ENCODE measurements at places on chromosomes 16 and 17.
A peak's percentile ranks its signal among the peaks of the same experiment; 100 is the strongest.

DNA sequence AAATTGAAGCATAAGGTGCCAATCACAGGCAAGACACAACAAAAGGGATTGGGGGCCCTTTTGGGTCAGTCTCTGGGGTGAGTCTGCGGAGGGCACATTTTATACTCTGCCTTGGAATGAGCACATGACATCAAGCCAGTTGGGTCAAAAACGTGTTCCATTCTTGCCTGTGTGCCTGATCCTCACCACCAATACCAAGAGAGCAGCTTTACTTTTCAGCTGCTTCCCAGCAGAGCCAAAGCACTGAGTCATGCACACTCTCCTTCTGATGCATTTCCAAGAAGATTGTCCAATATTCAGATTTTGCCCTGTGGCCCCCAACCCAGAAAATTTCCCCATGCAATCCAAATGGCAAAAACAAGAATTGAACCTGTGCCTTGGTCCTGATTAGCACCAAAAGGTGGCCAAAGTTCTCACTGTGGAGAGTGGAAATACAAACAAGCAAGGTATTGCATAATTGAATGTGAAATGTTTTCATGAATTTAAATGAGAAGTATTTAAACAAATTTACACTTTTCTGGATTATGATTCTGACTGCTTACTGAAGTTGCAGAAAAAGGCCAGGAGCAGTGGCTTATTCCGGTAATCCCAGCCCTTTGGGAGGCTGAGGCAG is 217.8 kb upstream of the SOX9 start:
- no peak for DNase-seq

GRCh38 chr16:66596986-66597848 is 7.3 kb upstream of the CMTM3 start:
- DNase-seq: no peak

DNA sequence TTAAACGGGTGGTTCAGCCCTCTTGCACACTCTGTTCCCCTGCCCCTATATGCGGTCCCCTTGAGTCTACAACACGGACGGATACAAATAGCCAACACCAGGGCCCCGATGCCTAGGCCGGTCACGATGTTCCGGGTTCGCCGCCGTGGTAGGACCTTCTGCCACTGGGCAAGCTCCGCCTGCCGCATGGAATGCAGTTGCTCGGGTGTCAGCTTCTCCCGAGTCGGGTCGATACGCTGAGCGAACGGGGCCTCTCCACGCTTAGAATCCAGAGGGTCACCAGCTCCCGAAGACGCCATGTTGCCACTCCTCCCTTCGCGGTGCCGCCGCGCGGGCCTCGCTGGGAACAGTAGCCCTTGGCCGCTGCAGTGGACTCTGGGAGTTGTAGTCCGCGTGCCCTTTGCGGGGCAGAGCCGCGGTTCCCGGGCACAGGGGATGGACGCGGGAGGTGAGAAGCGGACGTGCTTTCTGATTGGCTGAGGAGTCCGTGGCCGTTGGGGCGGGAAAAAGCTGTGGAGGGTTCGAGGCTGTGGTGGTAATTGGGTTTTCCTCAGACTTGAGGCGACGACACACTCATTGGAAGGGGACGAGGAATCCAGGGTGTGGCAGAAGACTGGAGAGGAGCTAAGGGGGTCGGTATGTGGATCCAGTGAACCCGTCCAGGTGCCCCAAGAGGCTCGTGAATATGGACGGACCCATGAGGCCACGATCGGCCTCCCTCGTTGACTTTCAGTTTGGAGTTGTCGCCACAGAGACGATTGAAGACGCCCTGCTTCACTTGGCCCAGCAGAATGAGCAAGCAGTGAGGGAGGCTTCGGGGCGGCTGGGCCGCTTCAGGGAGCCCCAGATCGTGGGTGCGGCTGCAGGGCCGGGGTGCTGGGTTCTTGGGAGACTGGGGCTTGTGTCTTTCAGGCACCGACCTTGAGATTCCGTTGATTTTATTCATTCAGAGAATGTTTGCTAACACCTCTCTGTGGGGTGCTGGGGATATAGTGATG is at the start of the genes CNTD1 and COA3:
Gene CNTD1, plus strand, starts transcription at position 479 of the 998 bp plus-strand sequence. Its CDS starts 207 bp downstream, at position 686.
Gene COA3, minus strand, starts transcription at position 322 of the 998 bp plus-strand sequence. Its CDS starts 23 bp downstream, at position 299.
- DNase-seq: peak; percentile 86

DNA sequence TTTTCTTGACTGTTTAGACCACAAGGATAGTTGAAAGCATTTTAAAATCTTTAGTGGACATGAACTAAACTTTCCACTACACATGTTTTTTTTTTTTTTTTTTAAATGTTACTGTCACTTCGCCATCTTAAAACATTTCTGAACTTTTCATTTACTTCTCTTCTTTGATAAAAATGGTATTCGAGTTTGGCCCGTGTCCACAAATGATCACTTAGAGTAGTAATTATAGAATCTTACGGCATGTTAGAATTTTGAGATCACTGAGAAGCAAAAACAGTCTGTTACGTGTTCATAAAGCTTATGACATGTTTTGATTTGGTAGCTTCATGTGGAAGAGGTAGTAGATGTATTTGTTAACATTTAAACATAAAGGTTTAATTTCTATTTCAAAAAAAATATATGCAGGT is 1.1 kb downstream of the NSRP1 start:
- DNase-seq: no peak

DNA sequence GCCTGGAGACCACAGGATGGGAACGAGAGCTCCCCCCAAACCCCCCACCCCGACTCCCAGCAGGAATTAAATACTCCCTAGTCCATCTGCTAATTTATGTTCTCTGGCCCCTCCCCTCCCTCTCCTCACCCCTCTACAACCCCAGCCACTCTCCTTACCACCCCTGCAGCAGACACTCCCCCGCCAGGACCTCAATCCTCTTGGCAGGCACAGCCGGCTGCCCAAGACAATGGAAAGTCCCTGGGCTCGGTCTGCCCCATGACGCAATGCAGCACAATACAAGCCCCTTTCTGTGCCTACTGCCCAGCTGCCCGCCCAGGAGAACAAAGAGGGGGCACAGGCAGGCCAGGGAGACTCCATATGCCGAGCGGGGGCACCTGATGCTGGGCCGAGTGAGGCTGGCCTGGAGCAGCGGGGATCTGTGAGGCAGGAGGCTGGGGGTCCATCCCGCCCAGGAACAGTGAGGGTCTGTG is 30.3 kb upstream of the CDC42EP4 start:
- DNase-seq: no peak

DNA sequence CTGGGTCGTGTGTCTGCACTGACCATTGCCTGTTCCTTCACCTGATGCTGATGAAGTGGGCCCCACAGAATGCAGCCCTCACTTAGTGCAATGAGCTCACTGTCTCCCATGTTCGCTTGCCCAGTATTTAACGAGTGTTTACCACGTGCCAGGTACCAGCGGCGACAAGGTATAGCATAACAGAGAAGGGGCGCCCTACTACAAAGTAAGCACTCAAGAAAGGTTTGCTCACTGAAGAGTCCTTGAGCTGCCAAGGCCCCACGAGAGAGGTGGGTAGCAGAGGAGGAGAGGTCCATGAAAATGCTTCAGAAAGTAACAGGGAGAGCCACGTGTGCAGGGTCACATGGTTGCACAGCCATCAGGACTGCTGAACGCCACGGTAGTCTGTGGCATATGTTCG is 230.0 kb downstream of the NTN1 start:
- DNase-seq: no peak

- DNase-seq: no peak
Observed at GRCh38 chr17:29126268-29126930, 53.8 kb downstream of the MYO18A start.

- no peak for DNase-seq
Observed at GRCh38 chr17:48043176-48043575, 5.0 kb upstream of the NFE2L1 start.

DNA sequence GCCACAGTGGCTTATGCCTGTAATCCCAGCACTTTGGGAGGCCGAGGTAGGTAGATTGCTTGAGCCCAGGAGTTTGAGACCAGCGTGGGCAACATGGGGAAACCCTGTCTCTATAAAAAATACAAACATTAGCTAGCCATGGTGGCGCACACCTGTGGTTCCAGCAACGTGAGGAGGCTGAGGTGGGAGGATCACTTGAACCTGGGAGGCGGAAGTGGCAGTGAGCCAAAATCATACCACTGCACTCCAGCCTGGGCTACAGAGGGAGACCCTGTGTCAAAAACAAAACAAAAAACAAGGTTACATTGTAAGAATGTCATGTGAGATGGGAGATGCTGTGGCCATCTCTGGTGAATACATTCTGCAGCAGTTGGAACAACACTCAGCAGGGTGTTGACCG is 13.5 kb downstream of the DUSP14 start:
- no peak for DNase-seq

GRCh38 chr16:84059111-84059510 is 16.5 kb upstream of the SLC38A8 start:
- DNase-seq: no peak

DNA sequence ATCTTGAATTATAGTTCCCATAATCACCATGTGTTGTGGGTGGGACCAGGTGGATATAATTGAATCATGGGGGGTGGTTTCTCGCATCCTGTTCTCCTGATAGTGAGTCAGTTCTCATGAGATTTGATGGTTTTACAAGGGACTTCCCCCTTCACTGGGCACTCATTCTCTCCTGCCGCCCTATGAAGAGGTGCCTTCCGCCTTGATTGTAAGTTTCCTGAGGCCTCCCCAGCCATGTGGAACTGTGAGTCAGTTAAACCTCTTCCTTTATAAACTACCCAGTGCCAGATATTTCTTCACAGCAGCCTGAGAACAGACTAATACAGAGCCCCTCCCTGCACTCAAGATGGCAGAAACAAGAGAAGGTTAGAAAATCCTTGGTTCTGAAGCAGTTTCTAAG is 26.4 kb downstream of the LDAF1 start:
- DNase-seq: peak; percentile 23

DNA sequence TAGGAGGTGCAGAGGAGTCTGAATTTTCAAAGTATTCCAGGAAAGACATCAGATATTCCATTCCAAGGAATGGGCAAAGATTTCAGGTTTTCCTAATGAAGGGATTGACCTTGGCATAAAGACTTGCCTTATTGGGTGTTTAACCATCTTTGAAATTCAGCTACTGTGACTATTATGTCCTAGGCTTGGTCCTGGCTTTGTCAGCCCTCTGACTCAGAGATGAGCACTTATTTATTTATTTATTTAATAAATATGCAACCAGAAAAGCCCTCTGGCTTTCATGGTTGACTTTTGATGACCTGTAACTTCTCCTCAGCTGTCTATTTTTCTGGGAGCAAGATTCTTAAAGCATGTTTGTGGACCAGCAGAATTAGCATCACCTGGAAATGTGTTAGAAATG is 455.1 kb downstream of the KIF2B start:
- DNase-seq: no peak

DNA sequence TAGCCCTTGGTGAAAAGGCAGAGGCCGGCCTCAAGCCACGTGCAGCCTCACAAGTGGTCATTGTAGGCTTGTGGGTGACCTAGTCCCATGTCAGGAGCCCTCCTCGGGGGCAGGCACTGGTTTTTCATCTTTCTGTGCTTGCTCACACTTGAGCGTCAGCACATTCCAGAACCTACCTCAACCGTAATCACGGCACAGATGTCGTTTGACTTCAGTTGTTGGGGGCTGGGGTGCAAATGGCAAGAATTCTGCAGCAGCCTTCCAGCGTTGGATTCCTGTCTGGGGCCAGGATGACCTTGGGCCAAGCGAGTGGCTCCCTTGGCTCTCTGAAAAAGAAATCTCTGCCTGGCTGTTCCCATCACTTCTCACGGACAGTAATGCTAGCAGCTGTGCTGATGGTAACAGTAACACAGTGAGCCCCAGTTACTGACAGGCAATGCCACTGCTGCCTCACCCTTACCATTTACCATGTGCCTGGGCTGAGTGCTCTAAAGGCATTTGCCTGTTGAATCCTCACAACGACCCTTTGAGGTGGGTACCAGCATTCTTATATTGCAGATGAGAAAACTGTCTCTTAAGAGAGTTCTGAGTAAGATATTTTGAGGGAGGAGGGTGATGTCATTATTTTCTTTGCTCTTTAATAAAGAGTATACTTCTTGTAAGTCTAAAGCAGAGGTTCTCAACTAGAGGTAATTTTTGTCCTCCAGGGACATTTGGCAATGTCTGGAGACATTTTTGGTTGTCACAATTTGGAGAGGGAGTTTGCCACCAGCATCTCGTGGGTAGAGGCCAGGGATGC is 46.5 kb downstream of the KSR1 start:
- DNase-seq: no peak

DNA sequence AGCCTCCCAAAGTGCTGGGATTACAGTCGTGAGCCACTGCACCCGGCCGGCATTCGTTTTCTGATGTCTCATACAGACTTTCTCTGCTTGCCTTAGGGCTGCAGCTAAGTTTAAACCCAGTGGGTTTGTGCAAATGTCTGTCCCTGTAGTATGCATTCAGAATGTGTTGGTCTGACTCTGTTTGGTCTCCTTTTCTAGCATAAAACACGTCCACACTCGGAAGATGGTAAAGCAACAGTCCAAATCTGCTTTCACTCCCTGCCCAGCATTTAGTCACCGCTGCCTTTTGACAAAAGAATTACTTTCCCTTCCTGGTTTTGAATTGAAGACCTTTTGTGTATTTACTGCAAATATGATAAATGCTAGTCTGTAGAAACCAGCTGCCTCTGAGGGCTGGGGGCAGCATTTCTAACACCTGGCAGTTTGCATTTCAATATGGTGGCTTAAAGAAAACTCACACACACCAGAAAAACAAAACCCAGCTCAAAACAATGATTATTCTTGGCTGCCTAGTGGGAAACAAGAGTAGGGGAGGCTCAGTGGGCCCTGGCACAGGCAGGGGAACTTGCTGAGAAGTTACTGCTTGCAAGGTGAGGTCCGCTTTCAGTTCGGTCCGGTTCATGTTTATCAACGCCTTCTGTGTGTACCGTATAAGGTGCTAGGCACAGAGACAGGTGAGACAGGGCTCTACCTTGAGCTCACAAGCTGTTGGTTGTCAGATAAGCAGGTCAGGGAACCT is 56.9 kb downstream of the MSI2 start:
- no peak for DNase-seq

DNA sequence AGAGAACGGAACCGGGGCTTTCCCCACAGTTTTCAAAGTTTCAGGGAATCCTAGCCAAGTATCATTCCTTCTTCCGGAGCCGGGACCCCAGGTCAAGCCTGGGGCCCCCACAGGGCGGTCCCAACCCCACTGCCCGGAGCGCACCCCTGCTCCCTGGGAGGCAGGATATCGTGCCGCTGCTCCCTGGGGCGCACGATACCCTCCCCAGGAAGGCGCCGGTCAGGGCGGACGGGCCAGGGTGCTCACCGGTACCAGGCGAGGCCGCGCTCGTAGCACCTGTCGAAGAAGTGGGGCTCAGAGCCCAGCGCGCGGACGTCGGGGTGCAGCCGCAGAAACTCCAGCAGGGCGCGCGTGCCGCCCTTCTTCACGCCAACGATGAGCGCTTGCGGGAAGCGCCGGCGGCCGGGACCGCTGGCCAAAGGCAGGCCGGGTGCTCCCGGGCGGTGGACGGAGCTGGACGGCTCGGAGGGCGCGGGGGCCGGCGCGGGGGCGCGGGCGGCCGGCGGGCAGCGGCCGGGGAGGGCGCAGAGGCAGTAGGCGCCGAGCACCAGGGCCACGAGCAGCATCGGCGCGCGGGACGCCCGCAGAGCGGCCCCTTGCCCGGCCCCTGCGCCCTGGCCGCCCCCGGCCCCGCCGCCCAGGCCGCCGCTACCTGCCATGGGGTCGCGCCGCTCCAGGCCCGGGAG is 407 bp downstream of the HS3ST6 start:
- DNase-seq: no peak
